ENCODE measurements at places on chromosomes 13 and 19. TPM values are rescaled to one million over a fixed set of nuclear protein-coding genes. Genes with fewer than 3 reads are reported as not detected.
A peak's percentile ranks its signal among the peaks of the same experiment; 100 is the strongest.

Gene ZNF738
- total RNA-seq, result 5.2 TPM

Gene CACNG6
- 1.3 TPM for total RNA-seq

Gene PDE4C
- total RNA-seq, result 0.32 TPM

DNA sequence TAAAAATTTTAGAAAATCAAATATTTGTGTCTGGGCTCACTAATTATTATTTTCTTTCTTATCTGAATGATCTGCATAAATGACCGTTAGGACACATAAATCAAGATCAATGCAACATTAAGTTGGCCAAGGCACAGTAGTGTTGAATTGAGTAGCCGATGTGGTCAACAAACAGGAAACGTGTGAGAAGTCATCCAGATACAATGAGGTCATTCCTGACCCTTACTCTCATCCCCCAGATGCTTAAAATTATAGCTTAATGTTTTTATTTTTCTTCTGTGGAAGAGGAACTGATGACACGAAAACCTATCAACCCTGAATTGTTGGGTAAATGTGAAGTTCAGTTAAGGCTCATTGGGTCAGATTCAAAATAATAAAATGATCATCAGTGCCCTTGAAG lies 222.9 kb downstream of the RFC3 start:
- no peak for DNase-seq

- DNase-seq, result no peak
These were observed 254.1 kb downstream of the MZT1 start for GRCh38 chr13:72473321-72473720.

DNA sequence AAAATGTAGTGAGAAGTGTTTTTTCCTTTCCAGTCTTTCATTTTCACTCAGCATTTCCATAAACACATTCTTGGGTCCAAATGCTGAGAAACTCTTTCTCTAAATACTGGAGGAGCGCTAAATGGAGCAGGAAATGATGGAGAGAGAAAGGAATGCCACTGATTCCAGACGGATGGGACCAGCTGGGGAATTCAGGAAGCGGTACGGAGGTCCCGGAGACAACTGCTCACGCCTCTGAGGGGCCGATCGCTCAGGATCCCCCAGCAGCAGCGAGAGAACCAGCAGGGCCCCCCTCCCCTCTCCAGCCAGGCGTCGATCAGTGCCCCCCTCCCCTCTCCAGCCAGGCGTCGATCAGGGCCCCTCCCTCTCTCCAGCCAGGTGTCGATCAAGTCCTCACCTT lies 13.2 kb downstream of the RASA3 start:
- DNase-seq, result peak; percentile 94

DNA sequence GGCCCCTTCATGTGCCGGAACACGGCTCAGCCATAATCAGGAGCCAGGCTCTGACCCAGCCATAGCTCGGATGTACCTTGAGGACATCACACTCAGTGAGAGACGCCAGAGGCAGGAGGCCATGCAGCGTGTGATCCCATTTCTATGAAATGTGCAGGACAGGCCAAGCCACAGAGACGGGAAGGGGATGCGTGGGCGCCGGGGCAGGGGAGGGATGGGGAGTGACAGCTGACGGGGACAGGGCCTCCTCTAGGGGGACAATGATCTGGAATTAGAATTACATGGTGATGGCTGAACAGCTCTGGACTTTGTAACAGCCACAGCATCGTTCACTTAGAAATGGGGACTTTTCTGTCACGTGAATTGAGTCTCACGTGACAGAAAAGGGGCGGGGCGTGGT lies 34.9 kb downstream of the SBNO2 start:
- no peak for DNase-seq

GRCh38 chr13:99282264-99283231 lies 24.4 kb upstream of the GPR18 start:
- DNase-seq, result no peak

DNA sequence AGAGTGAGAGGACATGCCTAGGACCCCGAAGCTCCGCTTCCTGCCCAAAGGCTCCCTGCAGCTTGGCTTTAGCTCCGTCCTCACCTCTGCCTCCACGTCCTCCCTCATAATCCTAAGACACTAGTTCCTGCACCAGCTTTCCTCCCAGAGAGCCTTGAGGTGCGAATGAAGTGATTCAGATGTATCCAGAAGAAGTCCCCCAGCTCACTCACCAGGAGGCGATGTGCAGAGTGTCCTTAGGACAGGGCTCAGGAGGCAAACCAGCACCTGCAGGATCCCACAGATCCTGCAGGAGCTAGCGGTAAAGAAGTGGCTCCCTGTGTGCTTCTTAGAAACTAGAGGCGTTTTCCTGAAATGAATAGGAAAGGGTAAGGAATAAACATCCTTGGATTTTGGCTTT lies 109.7 kb downstream of the HSPH1 start:
- DNase-seq, result no peak

GRCh38 chr19:1941146-1942077 lies at the start of gene CSNK1G2:
Gene CSNK1G2 (plus strand): TSS chr19:1941172. CDS start chr19:1969773, 28,601 bp downstream.
- no peak for DNase-seq

GRCh38 chr13:35765366-35765765 lies 288.9 kb upstream of the MAB21L1 start:
- no peak for DNase-seq
